ENCODE measurements at places on chromosomes 1 and 21. TPM values are rescaled to one million over a fixed set of nuclear protein-coding genes. Genes with fewer than 3 reads are reported as not detected.

Gene HIVEP3
- 2.9 TPM for total RNA-seq

Gene TMCO4
- total RNA-seq = 28.7 TPM

Gene SELL
- total RNA-seq = not detected

Gene PKP1
- total RNA-seq = 409 TPM

DNA sequence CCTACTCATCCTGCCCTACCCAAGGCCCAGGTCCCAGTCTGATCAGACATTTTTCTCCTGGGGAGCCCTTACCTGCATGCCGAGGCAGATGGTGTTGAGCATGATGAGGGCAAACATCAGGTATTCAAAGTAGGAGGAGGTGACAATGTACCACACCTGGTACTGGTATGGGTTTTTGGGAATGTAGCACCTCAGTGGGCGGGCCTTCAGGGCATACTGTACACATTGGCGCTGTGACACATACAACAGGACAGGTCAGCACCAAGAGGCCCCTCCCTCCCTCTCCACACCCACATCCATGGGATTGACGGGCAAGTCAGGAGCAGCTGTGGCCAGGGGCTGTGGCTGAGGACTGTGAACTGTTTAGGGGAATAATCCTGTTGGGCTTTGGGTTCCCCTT, 37.1 kb upstream of the KIF21B start:
- no peaks in the 10 kb centered on the region for H3K36me3 ChIP-seq
- H3K27me3 ChIP-seq = no peaks in the 10 kb centered on the region
- no peak overlapping the region for H3K27ac ChIP-seq
- no peaks in the 10 kb centered on the region for H3K4me1 ChIP-seq
- no peak overlapping the region for H3K4me3 ChIP-seq
